H7 (cell line): ENCODE measurements at places on chromosomes 1 and 21. TPM values are rescaled to one million over a fixed set of nuclear protein-coding genes. Genes with fewer than 3 reads are reported as not detected.

The FAM177B gene
- total RNA-seq: not detected in 2 replicates

The RUNX1 gene
- total RNA-seq: 0.48 and 0.55 TPM in 2 replicates

The GPR61 gene
- 0.17 TPM in 1 of 2 replicates, not detected in the other for total RNA-seq

GRCh38 chr21:43893536-43894205 lies 28.6 kb downstream of the AGPAT3 start:
- DNase-seq: no peak

DNA sequence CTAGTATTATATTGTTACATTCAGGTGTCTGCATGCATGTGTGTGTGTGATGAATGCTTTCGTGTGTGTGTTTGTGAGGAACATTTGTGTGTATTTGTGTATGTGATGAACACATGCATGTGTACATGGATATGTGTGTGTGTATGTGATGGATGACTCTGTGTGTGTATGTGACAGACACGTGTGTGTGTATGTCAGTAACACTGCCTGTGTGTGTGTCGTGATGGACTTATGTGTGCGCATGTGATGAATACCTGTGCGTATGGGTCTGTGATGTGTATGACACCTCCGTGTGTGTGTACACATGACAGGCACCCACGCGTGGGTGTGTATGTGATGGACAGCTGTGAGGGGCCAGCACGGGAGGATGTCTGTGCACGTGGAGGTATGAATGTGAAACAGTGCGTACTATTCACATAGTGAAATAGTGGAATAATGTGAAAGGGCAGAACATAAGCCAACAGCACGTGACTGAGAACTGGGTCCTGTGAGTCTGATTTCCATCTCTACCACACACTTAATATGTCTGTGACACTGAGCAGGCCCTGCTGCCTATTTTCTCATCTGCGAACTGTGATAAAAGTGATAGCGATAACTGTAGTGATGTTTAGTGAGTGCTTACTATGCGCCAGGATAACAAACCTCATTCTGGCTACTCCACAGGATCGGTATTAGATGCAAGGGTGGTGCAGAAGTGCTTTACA lies 41.8 kb upstream of the CSF3R start:
- no peak for DNase-seq
